ENCODE measurements at places on chromosomes 1 and 21.

- DNase-seq: no peak
These were observed 7.0 kb downstream of the FAAP20 start for GRCh38 chr1:2187619-2188018.

DNA sequence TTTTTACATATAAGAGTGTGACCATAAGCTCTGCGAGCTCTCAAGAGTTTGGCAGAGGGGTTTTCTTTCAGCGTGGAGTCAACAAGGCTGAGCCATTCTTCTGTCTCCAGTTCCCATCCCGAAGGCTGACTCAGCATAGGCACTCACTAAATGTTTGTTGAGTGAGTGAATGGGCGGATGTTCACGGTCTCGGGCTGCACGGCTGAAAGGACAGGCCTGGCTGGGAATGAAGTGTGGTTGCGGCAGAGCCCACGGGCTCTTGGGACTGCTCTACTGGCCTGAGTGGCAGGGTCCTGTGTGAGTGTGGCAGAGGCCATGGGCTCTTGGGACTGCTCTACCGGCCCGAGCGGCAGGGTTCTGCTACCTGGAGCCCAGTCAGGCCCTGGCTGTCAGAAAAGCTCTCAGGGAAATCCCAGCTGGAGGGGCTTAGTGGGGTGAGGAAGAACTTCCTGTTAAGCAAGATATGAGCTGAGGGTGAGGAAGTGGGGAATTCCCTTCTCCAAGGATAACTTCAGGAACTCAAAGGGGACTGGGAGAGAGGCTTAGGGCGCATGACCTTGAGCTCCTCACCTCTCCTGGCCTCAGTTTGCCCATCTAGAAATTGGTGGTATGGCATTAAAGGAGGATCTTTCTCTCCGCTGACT lies 56.6 kb upstream of the C1orf174 start:
- no peak for DNase-seq

- DNase-seq: no peak
These were observed 2.3 kb downstream of the PYHIN1 start for GRCh38 chr1:158933621-158934020.

DNA sequence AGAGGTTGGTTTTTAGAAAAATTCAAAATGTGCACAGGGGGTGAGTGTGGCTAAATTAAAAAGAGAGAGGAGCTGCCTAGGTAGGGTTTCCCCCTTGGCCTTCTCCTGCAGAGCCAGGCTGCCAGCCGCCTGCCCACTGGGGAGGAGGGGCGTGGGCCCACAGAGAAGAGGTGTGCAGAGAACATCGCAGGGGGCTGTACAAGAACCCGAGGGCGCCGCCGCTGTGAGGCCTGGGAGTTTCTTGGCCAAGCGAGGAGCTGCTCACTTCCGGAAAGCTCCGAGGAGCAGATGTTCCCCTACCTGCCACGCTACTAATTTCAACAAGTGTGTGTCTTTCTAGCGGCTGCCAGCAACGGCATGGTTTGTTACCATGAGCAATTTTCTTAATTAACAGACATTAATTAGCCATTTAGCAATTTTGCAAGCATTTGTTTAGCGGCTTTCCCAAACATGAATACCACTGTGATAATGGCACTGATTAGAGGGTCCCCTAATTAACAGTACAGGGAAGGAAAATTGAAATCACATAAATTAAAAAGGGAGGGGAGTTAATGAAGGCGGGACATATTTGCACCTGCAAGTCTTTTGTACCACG lies 59.7 kb downstream of the MRPL37 start:
- no peak for DNase-seq

DNA sequence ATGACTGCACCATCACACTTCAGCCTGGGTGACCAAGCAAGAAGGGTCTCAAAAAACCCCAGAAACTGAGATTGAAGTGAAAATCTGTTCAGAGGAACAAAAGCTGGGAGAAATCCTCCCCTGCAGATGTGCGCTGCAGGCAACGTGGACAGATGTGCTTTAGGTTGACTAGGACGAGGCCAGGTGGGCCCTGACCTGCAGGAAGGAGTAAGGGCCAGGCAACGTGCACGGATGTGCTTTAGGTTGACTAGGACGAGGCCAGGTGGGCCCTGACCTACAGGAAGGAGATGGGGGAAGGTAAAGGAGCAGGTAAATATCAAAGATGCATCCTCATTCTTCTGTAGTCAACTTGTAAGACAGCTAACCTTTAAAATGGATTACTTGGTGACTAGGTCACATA lies 2.5 kb upstream of the KRTAP12-1 start:
- no peak for DNase-seq

Data from NCI-H1092 treated with DMSO at 0.1 percent for 48 hours (cell line).